ENCODE measurements at places on chromosomes 4 and X.

DNA sequence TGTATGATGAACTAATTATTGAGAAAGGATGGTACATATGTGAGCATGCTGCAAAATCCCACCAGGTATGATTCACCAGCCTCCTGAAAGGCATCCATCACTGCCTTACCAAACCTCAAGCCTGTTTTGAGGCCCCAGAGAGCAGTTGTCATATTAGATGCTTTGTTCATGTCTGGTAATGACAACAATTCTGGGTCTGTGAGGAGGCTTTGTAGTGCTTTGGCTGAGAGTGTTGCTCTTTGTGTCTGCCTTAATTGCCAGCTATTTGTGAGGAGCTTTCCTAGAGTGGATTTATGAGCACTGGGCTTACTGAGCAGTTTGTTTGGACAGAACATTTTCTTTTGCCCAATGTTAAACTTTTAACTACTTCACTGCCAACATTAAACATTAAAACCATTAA is 69.2 kb downstream of the HEPH start:
- DNase-seq = no peak

DNA sequence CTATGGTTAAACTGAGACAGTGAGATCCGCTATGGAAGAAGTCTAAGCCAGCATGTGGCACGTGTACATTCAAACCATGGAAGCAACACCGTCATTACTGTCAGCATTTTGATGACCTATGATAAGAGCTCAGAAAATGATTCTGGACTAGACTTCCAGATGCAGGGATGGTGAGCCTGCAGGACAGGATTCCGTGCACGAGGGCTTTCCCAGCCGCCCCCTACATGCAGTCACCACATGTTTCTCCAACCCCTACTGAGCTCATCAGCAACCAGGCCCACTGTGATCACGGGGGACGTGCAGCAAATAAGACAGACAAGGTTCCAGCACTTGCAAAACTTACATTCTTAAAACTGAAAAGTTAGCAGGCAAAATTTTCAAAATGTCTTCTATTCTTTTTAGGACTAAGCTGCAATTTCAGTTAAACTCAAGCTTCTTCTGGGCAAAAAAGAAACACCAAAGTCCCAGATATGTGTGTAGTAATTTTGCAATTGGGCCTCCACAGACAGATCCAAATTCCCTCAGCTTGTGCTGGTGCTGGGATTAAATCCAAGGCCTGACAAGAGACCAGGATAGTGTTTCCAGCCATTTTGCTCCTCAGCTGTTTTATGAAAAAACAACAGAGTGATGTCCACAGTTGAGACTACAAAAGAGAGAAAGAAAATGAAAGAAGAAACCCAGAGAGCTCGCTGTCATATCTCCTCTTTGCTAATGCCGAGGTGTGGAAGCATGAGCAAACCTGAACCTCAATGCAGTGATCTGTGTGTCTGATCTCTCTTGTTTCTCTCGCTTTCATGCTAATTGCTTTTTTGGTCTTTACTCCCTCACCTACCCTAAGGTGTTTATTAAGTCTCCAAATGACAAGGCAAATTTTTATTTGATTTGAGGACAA is 118.2 kb downstream of the AFAP1 start:
- DNase-seq = no peak

- DNase-seq = no peak
Measured at GRCh38 chr4:115780268-115780667, 666.8 kb upstream of the NDST4 start.

- DNase-seq = peak; percentile 13
Measured at GRCh38 chr4:122652379-122652778, 31.5 kb upstream of the IL21 start.

DNA sequence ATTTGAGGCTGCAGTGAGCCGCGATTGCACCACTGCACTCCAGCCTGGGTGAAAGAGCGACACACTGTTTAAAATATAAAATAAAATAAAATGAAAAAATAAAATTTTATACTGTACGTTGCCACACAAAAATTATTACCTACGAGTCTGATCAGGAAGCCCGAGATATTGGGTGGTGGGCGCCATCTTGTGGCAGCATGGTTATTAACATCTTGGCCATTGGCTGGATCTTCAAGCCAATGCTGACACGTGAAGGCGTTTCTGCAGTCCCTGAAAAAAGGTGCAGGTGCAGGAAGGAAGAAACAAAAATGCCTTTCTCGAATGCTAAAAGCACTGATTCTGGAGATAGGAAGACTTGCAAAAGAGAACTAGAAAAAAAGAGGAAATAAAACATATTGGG is 4.9 kb upstream of the TLR8 start:
- DNase-seq = peak; percentile 74

Data from transverse colon (tissue), 4 donors.